ENCODE measurements at places on chromosomes 3 and 15. TPM values are rescaled to one million over a fixed set of nuclear protein-coding genes. Genes with fewer than 3 reads are reported as not detected.

- peaks cover 55% of the 10 kb centered on the region for H3K4me1 ChIP-seq
- peak; percentile 51 for DNase-seq
- H3K27me3 ChIP-seq, result peaks cover 89% of the 10 kb centered on the region
- H3K27ac ChIP-seq, result no peak overlapping the region
- H3K4me3 ChIP-seq, result no peak overlapping the region
- no peaks in the 10 kb centered on the region for H3K36me3 ChIP-seq
Observed at GRCh38 chr15:67827562-67828277, 2.4 kb downstream of the SKOR1 start.

DNA sequence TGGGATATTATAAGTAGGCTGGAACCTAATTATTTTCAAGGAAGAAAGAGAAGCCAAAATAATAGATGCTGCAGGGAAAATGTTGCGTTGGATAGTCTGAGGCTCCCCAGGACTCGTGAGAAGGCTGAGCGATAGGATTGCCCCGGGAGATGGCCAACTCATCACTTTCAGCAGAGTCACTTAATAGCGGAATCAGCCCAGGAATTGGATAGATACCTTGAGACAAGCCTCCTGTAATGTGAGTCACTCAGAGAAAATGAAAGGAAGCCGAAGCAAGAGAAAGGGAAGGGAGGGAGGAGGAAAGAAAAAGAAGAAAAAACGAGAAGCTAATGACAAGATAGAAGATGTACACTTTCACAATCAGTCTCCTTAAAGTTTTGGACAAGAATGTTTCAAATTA, 94.3 kb downstream of the SQOR start:
- no peak overlapping the region for H3K27ac ChIP-seq
- H3K4me1 ChIP-seq, result no peaks in the 10 kb centered on the region
- no peak overlapping the region for H3K4me3 ChIP-seq
- no peaks in the 10 kb centered on the region for H3K36me3 ChIP-seq
- DNase-seq, result no peak

DNA sequence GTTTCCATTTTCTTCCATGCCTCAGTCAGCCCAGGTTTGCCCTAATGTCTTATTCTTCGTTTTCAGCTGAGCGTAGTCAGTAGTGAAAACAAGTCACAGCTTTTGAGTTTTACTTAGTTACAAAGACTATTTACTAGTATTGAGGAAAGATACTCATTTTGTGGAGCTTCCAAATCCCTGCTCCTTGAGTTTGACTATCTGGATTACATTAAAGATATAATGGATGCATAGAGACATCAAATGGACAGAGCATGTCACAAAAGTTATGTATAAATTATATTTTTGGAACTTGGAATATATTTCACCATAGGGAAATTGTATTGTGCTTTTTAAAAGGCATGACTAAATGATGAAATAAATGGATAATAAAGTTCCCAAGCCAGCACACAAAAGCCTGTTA, 54.6 kb upstream of the AKAP13 start:
- H3K4me1 ChIP-seq, result peaks cover 71% of the 10 kb centered on the region
- DNase-seq, result no peak
- H3K27me3 ChIP-seq, result no peaks in the 10 kb centered on the region
- H3K27ac ChIP-seq, result peak overlapping the region; percentile 96

GRCh38 chr3:107589454-107589853, 66.7 kb downstream of the BBX start:
- DNase-seq, result no peak
- H3K27ac ChIP-seq, result no peak overlapping the region
- no peaks in the 10 kb centered on the region for H3K27me3 ChIP-seq
- peaks cover 1% of the 10 kb centered on the region for H3K36me3 ChIP-seq
- no peak overlapping the region for H3K4me3 ChIP-seq
- no peaks in the 10 kb centered on the region for H3K4me1 ChIP-seq

GRCh38 chr3:41356775-41357174, 157.5 kb downstream of the CTNNB1 start:
- no peaks in the 10 kb centered on the region for H3K4me1 ChIP-seq
- H3K36me3 ChIP-seq, result no peaks in the 10 kb centered on the region
- no peak for DNase-seq
- H3K27me3 ChIP-seq, result no peaks in the 10 kb centered on the region
- H3K4me3 ChIP-seq, result no peak overlapping the region

DNA sequence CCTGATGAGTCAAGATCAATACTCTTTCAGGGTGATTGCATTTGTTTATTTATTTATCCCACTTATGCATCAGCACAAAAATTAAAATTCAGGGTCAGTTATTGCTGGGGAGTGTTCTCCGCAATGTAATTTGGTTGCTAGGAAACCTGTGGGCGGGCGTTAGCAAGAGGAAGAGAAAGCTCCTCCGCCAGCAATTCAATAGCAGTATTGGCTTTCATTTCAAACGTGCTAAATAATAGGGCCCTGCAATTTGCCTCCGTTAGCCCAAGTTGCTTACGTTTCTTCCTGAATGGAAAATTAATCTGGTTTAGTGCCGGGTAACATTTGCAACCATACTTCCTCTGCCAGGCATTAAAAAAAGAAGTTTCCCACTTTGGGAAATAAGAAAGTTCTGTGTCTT, 35.5 kb upstream of the PLCL2 start:
- H3K4me3 ChIP-seq, result peak overlapping the region; percentile 59
- peaks cover 19% of the 10 kb centered on the region for H3K4me1 ChIP-seq
- H3K27me3 ChIP-seq, result no peaks in the 10 kb centered on the region
- peak; percentile 86 for DNase-seq
- H3K36me3 ChIP-seq, result no peaks in the 10 kb centered on the region

- H3K27me3 ChIP-seq, result no peaks in the 10 kb centered on the region
- H3K4me1 ChIP-seq, result no peaks in the 10 kb centered on the region
- H3K27ac ChIP-seq, result no peak overlapping the region
- peak; percentile 11 for DNase-seq
- no peaks in the 10 kb centered on the region for H3K36me3 ChIP-seq
Observed at GRCh38 chr15:78242128-78242527, 7.8 kb upstream of the ACSBG1 start.

DNA sequence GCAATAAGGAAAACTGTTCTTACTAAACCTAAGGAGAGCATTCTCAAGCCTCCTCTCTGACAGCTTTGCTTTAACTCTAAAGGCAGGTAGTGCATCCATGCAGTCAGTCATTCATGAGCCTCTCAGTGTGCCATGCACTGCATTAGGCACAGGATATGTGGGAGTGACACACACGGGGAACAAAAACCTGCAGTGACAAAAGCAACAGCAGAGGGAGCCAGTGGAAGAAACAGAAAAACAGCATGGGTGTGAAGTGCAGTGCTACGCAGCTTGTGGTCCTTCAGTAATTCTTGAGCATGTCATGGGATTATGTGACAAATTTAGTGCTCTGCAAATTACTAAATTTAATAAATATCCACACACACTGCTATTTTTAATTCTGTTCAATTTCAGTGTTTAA, 230.7 kb downstream of the BBX start:
- H3K27ac ChIP-seq, result no peak overlapping the region
- H3K27me3 ChIP-seq, result no peaks in the 10 kb centered on the region
- H3K36me3 ChIP-seq, result peaks cover 2% of the 10 kb centered on the region
- H3K4me1 ChIP-seq, result no peaks in the 10 kb centered on the region

DNA sequence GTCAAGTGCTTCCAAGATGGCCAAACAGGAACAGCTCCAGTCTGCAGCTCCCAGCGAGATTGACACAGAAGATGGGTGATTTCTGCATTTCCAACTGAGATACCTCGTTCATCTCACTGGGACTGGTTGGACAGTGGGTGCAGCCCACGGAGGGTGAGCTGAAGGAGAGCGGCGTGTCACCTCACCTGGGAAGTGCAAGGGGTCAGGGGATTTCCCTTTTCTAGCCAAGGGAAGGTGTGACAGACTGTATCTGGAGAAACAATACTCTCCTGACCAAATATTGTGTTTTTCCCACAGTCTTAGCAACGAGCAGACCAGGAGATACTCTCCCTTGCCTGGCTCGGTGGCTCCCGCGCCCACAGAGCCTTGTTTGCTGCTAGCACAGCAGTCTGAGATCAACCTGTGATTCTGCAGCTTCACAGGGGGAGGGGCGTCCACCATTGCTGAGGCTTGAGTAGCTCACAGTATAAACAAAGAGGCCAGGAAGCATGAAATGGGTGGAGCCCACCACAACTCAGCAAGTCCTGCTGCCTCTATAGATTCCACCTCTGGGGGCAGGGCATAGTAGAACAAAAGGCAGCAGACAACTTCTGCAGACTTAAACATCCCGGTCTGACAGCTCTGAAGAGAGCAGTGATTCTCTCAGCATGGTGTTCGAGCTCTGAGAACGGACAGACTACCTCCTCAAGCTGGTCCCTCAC, 293.5 kb upstream of the SUCLG2 start:
- no peaks in the 10 kb centered on the region for H3K27me3 ChIP-seq
- H3K4me3 ChIP-seq, result no peak overlapping the region
- no peak for DNase-seq
- no peaks in the 10 kb centered on the region for H3K4me1 ChIP-seq
- no peak overlapping the region for H3K27ac ChIP-seq

DNA sequence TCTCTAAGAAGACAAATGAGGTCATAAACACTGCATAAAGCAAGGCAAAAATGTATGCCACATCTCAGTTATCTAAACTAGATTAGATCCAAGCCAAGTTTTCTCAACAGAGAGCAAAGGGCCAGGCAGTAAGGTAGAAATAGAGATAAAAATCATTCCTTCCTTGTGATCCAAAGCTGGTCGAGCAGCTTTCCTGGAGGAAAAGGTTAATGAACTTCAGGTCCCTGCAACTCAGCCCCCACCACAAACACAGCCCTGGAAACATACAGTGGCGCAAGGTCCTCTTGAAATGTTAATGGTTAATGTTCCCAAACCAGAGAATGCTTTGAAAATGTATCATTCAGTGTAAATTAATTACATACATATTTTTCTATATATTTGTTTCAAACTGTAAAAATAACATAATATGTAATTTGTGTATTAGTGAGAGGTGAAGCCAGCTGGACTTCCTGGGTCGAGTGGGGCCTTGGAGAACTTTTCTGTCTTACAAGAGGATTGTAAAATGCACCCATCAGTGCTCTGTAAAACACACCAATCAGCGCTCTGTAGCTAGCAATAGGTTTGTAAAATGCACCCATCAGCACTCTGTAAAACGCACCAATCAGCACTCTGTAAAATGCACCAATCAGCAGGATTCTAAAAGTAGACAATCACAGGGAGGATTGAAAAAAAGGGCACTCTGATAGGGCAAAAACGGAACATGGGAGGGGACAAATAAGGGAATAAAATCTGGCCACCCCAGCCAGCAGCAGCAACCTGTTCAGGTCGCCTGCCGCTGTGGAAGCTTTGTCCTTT, 17.1 kb downstream of the LYSMD2 start:
- no peak overlapping the region for H3K4me3 ChIP-seq
- H3K27ac ChIP-seq, result no peak overlapping the region
- no peak for DNase-seq
- H3K4me1 ChIP-seq, result peaks cover 4% of the 10 kb centered on the region

DNA sequence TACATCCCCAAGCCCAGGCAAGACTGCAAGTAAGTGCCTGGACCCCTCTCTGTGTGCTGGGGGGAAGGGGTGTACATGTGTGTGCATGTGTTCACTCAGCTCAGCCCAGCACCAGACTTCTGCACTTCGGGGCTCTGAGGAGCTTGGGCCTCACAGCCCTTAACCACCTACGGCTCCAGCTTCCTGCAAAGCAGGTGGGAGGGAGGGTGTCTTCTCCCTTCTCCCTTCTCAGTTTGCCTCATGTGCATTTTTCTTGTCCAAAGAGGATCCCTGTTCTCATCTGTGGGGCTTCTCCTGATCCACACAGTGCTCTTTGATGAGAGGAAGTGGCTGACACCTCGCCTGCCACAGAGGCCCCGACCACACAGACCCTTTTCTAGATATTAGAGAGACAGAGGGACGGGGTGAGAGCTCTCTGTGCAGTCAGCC, 69.3 kb downstream of the MESD start:
- H3K27ac ChIP-seq, result no peak overlapping the region
- no peak overlapping the region for H3K4me3 ChIP-seq
- no peak for DNase-seq
- no peaks in the 10 kb centered on the region for H3K36me3 ChIP-seq
- no peaks in the 10 kb centered on the region for H3K27me3 ChIP-seq

- H3K4me3 ChIP-seq, result no peak overlapping the region
- DNase-seq, result no peak
- H3K4me1 ChIP-seq, result no peaks in the 10 kb centered on the region
- H3K36me3 ChIP-seq, result no peaks in the 10 kb centered on the region
- no peaks in the 10 kb centered on the region for H3K27me3 ChIP-seq
Observed at GRCh38 chr15:96180087-96180748, 150.3 kb upstream of the NR2F2 start.

The SLC2A2 gene
- total RNA-seq, result not detected

The GPR27 gene
- not detected for total RNA-seq

The CLSTN2 gene
- not detected for total RNA-seq

The DCLK3 gene
- total RNA-seq, result not detected

The NCKIPSD gene
- total RNA-seq, result 19.1 TPM

The SSR3 gene
- 63.1 TPM for total RNA-seq

The DLL4 gene
- 0.36 TPM for total RNA-seq

Data from B cell (primary cell).